ENCODE measurements at places on chromosomes 13 and 19.
A peak's percentile ranks its signal among the peaks of the same experiment; 100 is the strongest.

DNA sequence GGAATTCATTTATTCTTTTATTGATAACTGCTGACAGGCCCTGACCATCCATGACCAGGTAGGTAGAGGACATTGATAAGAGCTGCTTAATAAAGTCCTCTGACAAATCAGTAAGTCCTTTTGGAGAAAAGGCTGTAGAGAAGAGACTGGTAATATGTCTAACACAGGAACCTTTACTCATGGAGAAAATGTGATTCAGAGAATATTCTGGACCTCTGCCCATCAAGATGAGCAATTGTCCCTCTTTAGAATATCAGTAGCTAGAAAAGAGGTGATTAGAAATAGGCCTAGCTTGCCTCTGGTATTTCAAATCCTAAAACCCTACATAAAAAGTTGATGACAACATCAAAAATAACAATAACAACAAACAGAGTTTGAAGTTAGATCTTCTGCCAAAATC is 642.3 kb downstream of the TBC1D4 start:
- DNase-seq = no peak

GRCh38 chr19:6778386-6778785 is 5.9 kb downstream of the VAV1 start:
- DNase-seq = no peak

GRCh38 chr19:23882493-23882892 is 32.2 kb upstream of the ZNF726 start:
- DNase-seq = no peak

DNA sequence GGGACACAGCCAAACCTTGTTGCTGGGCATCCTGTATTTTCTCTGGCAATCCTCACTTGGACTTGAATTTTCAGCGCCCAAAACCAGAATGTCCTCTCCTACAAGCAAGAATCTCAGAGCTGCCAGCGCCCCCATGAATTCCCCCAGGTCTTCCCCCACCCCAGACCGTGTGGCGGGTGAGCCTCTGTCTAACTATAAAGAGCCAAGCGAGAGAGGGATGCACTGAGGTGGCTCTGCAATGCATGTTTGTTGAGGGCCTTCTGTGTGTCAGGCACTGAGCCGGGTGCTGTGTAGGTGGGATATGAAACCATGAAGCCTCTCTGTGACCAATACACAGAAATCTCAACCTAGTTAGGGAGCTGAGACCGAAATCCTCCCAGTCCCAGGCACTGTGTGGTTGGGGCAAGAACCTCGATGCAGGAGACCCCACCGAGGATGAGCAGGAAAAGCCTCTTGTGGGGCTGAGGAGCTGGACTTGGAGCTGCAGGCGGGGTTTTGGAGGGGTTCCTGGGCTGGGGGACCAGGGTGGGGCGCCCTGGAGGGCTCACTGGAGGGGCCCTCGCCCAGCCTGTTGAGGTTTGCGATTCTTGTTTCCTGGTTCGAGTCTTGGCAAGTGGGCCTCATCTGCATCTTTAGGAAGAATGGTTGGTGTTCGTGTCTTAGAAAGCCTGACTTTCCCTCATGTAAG is 12.4 kb upstream of the PROZ start:
- no peak for DNase-seq

- DNase-seq = no peak
Measured at GRCh38 chr13:107220245-107220644, 652.3 kb upstream of the ARGLU1 start.

DNA sequence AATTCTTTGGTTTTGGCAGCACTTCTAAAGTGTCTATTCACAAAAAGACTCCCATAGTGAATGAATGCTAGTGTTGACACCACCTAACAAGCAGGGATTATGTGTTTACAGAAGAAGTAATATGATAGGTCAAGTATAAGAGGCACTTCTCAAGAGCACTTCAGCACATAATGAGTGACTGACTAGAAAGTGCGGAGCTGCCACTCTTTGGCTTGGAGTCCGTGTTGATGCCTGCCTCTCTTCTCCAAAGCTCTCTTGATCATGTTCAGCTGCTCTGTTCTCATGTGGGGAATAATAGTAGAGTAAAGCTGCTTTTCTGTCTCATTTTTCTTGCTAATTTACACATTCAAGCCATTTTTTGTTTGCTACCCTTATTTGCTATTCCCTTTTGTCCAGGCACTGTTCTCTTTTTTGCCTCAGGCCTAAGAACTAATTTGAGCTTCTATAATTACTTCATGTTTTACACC is 22.7 kb upstream of the MAB21L1 start:
- DNase-seq = no peak

DNA sequence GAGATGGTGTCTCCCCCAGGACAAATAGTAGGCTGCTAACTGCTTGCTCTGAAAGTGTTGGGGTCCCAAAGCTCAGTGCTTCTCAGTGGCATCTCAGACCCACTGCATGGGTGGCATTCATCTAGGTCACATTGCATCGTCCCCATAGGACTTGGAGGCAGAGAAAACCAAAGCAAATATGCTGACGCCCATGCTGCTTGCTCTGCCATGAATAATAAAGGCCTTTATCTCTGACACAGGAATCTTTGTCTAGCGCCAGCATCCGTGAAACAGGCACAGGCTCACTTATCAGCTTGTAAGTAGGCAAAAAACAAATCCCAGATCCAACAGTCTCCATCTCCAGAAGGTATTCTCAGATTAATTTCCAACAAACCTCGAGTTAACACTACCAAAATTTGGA is 18.9 kb upstream of the IPO5 start:
- no peak for DNase-seq

DNA sequence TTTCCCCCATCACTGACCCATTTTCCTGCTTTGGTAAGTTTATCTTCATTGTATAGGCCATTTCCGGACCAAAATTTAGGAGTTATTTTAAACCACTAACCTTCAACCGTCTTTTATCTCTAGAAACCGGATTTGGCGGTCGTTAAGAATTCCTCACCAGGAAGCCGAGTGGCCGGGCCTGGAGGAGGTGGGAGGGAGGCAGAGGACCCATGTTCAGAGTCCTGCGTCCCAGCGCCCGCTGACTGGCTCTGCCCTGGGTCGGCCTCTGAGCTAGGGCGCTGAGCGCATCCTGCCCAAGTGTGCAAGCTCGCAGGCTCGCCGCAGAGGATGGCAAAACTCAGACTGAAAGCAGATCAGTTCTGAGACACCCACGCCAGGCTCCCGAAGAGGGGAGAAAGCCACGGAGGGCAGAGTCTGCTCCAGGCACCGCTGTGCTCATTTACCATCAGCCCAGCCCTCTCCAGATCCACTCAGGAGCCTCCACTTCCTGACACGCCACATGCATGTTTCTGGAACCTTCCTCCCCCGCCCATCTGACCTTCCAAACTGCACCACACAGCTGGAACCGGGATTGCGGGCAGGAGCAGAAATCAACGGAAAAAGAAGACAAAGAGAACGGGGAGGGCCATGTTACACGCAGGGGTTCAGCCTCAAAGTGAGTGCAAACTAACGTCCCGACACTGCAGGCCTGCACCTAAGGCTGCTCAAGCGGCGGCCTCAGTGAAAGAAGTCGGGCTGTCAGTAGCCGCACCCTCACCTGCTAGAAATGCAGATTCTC is 8.3 kb downstream of the COL4A1 start:
- peak; percentile 57 for DNase-seq

DNA sequence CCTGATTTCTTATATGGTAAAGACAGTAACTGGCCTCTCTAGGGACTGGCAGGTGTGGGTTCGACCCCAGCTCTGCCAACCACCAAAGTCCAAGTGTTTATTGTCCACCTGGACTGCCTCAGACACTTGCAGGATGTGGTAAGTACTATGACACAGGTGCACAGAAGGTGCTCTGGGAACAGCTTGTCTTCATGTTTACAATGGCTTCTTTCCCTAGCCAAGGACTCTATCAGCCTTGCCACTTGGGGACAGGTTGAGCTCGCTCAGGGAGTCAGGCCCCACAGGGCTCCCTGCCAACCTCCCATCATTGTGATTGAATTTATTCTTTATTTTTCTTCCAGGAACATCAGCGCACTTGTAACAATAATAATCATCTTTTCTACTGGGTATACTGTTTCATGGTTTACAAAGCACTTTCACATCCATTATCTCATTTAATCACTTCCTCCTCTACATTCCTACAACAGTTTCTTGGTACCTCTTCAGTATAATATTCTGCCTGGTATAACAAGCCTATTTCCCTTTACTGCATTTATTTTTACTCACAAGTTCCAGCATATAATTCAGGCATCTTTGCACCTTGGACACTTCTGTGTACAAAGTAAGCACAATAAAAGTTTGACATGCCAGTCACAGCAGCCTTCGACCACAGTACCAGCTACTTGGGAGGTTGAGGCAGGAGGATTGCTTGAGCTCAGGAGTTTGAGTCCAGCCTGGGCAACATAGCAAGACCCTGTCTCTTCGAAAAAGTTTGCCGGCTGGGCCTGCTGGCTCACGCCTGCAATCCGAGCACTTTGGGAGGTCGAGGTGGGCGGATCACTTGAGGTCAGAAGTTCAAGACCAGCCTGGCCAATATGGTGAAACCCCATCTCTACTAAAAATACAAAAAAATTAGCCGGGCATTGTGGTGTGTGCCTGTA is 24.2 kb upstream of the GATAD2A start:
- DNase-seq = no peak

DNA sequence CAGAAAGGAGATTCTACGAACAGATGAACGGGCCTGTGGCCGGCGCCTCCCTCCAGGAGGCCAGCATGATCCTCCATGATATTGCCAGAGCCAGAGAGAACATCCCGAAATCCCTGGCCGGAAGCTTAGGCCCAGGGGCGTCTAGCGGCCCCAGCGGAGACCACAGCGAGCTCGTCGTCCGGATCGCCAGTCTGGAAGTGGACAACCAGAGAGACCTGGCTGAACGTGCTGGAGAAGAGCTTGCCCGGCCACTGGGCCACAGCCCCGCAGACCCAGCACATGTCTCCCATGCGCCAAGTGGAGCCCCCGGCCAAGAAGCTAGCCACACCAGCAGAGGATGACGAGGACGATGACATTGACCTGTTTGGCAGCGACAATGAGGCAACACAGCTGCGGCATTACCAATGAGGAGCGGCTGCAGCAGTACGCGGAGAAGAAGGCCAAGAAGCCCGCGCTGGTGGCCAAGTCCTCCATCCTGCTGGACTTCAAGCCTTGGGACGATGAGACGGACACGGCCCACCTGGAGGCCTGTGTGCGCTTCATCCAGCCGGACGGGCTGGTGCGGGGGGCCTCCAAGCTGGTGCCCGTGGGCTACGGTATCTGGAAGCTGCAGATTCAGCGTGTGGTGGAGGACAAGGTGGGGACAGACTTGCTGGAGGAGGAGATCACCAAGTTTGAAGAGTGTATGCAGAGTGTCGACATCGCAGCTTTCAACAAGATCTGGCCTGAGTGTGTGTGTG is 78.8 kb upstream of the FRY start:
- no peak for DNase-seq

GRCh38 chr13:91369441-91369831 is 21.9 kb downstream of the MIR17HG start:
- DNase-seq = no peak

GRCh38 chr13:44573071-44573470 is 3.1 kb downstream of the TSC22D1 start:
- DNase-seq = no peak

DNA sequence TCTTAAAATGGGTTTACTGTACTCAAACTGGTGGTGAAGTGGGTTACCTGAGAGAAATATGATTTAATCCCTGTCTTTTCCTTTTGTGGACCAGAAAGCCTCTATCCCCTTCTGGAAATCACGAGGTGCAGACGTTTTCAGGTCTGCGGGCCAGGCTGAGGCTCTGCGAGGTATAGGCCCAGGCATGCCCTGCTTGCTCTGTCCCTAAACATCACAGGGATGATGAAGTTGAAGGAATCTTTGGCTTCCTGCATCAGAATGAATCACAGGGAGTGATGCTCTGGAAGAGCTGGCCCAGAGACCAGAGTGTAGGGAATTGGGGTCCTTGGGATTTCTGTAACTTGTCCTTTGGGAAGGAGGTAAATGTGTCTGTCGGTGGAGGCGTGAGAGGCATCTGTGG is 18.4 kb upstream of the CHST8 start:
- DNase-seq = no peak

DNA sequence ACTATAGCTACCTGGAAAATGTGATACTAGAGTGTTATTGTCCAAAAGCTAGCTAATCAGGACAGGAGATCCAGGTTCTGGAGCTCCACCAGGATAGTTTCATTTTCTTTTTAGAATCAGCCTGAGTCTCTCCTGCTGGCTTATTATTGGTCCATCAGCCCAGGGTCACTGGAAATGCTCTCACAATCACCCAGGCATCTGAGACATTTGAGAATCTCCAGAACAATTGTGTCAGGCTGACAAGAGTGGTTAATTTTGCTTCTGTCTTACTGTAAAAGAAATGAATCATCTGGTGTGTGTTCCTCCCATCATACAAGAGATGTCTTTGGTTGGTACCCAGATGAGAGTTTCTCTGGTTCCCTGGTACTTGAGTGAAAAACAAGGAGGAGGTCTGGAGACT is 43.6 kb upstream of the ZNF681 start:
- no peak for DNase-seq

- DNase-seq = no peak
Measured at GRCh38 chr13:113926951-113927660, 46.8 kb downstream of the C13orf46 start.

DNA sequence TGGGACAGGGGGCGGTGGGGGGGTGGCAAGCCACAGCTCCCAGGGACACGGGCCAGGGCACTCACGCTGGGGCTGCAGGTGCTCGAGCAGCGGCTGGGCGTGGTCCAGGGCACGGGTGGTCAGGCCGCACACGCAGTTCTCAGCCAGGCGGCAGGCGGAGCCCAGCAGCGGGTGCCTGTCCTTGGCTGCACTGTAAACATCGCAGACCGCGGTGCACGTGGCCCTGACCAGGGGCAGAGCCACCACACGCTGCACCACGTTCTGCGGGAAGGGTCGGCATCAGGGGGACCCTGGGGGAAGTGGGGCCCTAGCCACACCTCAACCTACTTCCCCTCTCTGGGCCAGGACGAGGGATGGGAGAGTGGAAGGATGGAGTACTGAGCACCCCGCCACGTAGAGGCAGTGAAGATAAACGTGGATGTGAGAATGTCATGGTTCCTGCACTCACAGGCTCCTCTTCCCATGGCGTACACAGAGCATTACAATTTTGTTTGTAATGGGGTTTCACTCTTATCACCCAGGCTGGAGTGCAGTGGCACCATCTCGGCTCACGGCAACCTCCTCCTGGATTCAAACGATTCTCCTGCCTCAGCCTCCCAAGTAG is 3.4 kb downstream of the PLIN5 start:
- no peak for DNase-seq

DNA sequence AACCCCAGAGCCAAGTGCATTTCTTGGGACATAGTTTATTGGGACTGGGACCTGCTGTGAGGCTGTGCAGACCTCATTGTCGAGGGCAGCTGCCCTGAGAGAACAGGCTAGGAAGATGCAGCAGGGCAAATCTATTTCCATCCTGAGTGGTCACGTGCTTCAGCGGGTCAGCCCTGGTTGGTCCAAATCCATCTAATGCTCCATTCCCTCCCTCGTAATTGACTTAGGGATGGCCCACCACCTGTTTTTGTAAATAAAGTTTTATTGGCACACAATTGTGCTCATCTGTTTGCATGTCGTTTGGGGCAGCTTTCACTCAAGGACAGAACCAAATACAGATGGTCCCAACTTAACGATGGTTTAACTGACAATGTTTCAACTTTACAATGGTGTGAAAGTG is 75.5 kb upstream of the ADGRE5 start:
- no peak for DNase-seq
